ENCODE measurements at places on chromosomes 7 and 10.

GRCh38 chr7:88357294-88357693, 50.6 kb upstream of the STEAP4 start:
- DNase-seq, result no peak

DNA sequence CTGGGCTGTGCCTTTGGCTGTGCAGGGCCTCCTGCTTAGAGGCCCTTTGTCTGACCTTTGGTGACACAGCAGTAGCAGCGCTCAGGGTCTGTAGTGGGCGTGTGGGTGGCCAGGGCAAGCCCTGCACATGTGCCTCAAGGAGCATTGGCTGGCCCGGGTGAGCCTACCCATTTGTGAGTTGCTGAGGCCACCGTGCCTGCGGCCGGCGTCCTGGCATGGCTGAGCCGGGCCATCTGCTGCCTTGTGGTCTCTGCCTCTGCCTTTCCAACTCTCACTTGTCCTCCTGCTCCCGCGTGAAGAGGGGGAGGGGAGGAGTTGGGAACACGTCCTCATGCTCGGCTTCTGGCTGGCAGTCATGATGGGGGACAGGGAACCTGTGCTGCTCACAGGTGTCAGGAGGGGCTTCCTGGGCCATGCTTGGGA, 9.2 kb upstream of the ORAI2 start:
- DNase-seq, result no peak

DNA sequence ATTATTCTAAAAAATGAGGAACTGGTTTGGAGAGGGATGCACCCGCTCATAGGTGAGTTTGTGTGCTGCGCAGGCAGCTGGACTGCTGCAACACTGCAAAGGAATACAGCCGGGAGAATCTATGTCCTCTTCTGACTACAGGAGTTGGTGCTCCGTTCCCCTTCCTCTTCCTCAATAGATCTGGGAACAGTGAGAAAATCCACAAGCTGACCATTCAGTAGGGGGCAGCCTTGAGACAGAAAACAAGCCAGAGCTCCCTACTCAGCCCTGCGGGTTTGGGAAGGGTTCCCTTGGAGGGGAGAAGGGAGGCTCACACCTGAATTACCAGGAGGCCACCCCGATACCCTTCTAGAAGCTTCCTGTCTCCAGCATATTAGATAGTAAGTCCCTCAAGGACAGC, 87.3 kb upstream of the FOXI2 start:
- no peak for DNase-seq

DNA sequence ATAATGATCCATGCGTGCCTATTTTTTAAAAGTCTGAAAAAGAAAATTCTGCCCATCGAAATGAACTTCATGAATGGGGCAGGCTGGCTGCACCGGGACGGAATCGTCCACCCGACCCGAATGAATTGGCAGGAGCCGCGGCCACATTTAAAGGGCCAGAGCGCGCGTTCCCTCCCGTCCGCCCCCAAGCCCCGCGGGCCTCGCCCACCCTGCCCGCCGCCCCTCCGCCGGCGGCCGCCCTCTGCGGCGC, 319 bp upstream of the GATA3 start:
- DNase-seq, result no peak

- no peak for DNase-seq
Observed at GRCh38 chr10:45064998-45065397, 64.3 kb downstream of the ZNF22 start.

- no peak for DNase-seq
Observed at GRCh38 chr10:37478381-37478780, 353.0 kb downstream of the ANKRD30A start.

GRCh38 chr10:96714031-96714590, 6.2 kb downstream of the PIK3AP1 start:
- DNase-seq, result no peak

- no peak for DNase-seq
Observed at GRCh38 chr7:36639826-36640225, 84.5 kb downstream of the AOAH start.
